ENCODE measurements at places on chromosomes 5 and 9.

DNA sequence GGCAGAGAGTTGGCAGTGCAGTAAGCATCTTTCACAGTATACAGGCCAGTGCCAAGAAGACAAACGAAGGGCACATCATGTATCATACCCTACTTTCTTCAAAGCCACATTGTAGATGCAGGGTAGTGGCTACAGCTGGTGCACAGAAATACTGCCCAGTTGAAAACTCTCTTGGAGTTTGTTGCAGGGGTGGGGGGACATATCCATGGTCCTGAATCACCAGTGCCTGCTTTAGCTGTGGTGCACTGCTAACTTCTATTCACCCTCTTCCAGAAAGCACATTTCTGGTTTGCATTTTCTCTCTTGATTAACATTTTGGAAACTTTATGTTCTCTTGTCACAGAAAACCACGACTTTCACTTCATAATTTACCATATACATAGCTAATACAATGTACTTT is 196.6 kb downstream of the PAPPA start:
- no peak for DNase-seq

- DNase-seq, result no peak
These were observed 245.3 kb downstream of the GADD45G start for GRCh38 chr9:89850153-89850552.

GRCh38 chr5:149802008-149802680 is 72.0 kb downstream of the PPARGC1B start:
- no peak for DNase-seq

- DNase-seq, result no peak
These were observed 11.5 kb downstream of the FSD1L start for GRCh38 chr9:105459336-105459735.

- peak; percentile 7 for DNase-seq
These were observed 88.6 kb upstream of the AGXT2 start for GRCh38 chr5:35136386-35136785.

DNA sequence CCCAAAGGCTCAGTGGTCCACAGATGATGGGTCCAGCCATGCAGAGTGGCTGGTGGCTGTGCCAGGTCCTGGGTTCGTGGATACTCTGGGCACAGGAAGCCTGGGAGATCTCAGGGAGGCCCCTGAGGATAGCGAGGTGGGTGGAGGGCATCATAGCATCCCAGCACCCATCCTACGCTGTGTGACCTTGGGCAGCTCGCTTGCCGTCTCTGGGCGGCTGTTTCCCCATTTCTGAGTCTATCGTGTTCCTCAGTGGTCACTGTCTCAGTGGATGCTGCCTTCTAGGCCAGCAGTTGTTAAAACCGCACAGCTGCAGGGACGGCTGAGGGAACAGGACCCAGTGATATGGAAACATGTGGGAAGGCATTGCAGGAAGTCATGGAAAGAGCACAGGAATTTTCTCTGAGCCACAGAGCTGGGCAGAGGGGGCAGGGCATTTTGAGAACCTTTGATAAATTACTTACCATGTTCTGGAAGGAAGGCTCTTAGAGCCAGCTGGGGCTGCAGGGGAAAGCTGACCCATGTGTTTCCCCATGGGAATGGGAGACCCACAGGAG is 86.4 kb upstream of the COL5A1 start:
- DNase-seq, result no peak

DNA sequence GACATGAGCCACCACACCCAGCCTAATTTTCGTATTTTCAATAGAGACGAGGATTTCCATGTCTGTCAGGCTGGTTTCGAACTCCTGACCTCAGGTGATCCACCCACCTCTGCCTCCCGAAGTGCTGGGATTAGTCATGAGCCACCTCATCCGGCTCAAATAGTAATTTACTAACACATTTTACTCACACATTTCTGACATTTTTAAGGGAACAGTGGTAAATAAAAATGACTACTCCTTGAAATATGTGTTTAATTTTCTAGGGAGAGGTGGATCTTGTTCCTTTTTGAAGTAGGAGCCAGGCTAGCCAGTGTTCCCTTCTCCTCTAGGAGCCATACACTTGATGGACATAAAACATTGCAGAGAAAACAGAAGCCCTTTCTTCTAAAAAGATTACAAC is 55.2 kb upstream of the ERBIN start:
- no peak for DNase-seq

DNA sequence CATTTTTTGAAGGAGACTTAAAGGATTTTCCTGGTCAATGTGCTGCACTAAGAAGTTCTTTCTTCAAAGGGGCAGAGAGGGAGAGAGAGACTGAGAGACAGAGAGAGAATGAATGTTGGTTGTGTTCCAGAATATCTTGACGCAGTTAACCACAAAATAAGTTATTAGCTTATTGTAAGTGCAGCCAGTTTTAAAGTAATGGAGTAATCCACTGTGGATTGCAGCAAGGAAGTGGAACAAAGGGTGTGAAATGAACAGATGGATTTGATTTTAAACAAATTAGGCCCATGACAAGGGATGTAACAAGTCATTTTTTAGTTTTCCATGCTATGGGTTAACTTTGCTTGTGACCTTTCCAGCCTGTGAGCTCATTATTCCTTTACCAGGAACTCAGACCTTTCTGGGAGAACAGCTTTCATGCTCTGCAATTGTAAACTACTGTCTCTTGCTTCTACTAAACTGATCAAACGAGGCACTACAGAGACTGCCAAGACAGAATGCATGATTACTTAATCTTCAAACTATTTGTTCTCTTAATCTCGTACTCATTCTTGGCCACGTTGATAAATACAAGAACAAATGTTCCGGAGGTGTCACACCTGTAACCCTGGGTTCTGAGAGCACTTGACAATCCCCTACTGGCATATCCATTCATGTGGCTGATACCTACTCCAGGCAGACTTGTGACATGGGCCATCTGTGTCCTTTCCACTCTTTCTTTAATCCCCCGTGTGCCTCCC is 131.1 kb downstream of the TLE1 start:
- no peak for DNase-seq

GRCh38 chr9:107614765-107615164 is 125.2 kb upstream of the KLF4 start:
- DNase-seq, result no peak

- DNase-seq, result no peak
These were observed 75.4 kb downstream of the SLC38A9 start for GRCh38 chr5:55636683-55637082.

GRCh38 chr5:111927191-111927590 is 170.2 kb upstream of the NREP start:
- no peak for DNase-seq

DNA sequence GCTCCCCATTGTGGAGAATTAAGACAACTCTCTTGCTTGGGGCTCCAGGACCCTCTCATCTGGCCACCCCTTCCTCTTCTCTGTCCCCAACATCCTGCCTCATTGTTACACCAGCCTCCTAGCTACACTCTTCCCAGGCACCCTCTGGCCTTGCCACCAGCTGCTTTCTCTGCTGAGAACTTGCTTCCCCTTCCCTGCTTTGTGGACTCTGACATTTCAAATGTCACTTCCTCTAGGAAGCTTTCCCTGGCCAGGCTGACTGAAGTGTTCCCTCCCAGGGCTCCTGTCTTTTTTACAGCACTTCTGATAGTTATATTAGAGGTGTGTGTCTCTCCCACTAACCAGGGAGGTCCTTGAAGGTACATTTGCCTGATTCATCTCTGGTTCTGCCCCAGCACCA is 194.0 kb upstream of the KLF4 start:
- no peak for DNase-seq

- no peak for DNase-seq
These were observed 36.8 kb upstream of the NEK6 start for GRCh38 chr9:124220946-124221451.

GRCh38 chr5:117201001-117201400 is 626.4 kb upstream of the SEMA6A start:
- DNase-seq, result no peak

DNA sequence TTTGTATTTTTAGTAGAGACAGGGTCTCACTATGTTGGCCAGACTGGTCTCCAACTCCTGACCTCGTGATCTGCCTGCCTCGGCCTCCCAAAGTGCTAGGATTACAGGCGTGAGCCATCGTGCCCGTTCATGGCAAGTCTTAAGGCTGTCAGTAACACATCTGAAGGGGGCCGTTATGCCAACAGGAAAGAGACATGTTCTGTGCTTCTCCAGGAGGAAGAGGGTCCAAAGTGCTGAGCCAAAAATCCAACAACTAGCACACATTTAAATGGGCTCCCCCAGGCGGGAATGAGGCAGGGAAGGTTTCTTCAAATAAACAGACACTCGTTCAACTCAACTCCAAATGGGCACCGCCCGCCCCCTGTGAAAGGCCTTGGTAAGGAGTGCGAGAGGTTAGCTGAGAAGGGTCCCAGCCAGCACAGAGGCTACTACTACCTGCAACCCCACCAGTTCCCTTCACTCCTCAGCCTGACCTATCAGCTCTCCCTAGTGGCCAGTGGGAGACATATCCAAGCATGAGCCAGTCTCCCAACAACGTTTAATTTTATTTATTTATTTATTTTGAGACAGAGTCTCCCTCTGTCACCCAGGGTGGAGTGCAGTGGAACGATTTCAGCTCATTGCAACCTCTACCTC is 84.1 kb upstream of the DMRT1 start:
- no peak for DNase-seq

GRCh38 chr9:106035806-106036205 is 341.5 kb downstream of the TMEM38B start:
- no peak for DNase-seq

DNA sequence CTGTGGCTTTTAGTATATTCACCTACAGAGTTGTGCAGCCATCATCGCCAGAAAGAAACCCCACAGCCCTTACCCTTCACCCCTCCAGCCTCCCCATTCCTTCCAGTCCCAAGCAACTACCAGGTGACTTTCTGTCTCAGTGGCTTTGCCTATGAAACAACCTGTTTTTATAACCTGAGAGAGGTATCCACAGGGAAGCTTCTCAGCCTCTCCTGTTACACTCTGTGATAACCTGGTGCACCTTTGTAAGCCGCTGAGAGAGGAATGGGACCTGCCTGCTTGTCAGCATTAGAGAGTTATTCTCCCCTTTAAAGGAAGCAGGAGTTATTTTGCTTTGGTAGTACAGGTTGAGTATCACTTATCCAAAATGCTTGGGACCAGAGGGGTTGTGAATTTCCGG is 93.6 kb downstream of the TRIO start:
- DNase-seq, result no peak

DNA sequence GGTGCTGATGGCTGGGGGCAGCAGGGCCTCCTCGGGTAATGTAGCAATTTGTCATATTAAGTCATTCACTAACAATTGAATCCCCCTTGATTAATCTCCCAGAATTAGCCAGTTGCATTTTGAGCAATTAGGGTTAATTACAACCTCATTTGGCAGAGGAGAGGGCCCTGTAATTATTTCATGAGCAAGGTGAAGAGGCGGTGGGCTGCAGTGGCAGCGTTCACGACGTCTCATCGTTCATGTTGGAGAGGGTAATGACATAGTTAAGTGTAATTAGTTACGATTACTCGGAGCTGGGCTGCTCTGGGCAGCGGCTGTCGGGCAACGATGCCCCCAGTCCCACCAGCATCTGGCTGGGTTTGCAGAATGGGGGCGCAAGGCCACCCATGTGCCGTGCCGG is 46.0 kb downstream of the NEK6 start:
- no peak for DNase-seq

DNA sequence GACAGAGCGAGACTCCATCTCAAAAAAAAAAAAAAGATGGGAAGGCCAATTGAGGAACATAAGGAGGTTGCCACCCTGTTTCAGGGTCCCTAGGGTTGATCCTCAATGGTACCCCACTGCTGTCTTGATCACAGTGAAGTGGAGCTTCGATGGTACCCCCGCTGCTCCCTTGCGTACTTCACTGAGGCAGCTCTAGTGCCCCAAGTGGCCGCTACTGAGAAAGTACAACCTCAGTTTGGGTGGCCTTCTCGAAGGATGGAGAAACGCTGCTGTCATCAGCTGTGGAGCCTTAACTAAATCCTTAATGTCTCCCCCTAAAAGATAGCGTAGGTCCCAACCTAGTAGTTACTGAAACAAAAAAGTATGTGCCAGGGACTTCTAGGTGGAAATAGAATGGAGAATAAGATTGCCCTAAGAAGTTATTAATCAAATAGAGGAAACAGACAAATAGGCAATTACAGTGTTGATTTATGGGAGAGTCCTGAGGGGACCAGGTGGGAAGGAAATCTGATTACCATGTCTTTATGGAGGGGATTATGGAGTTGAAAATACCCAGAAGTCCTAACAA is 6.3 kb downstream of the TESK1 start:
- DNase-seq, result peak; percentile 33

DNA sequence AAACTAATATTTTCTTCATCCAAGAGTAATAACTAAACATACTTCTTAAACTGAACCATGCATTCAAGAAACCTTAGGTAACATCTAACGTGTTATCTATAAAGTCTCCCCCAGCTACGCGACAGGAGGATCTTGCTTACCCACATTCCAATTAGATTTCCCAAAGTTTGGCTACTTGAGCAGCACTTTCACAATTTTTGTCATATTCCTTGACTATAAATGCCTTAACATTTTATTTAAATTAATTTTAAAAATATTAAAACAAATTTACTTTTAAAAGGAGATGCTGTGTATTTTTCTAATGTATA is 25.3 kb upstream of the IFNE start:
- DNase-seq, result no peak

- no peak for DNase-seq
These were observed 248.3 kb downstream of the COX7C start for GRCh38 chr5:86866036-86866435.

DNA sequence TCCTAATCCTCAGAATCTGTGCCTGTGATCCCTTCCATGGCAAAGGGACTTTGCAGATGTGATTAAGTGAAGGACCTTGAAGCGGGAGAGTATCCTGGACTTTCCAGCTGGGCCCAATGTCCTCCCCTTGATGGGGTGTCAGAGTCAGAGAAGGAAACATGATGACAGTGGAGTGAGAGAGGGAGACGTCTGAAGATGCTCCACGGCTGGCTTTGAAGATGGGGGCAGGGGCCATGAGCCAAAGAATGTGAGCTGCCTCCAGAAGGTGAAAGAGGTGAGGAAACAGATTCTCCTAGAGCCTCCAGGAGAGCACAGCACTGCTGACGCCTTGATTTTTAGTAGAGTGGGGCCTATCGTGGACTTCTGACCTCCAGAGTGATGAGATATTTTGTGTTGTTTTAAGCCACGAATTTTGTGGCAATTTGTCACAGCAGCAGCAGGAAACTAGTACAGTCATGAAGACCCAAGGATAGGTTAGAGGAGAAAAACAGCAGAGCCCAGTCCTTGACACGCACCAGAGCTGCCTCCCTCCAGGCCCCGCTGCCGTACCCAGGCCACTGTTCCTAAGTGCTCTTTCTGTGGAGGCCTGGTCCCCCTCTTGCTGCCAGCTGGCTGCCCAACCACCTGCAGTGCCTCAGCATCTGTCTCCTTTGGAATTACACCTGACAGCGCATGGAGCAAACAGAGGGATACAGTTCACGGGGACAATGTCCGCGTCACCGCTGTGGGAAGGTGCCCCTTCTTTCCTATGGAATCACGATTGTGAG is 78.1 kb downstream of the MACROH2A1 start:
- no peak for DNase-seq

Data from stimulated activated CD8-positive, alpha-beta memory T cell treated with anti-CD3 and anti-CD28 coated beads, Interleukin-4, amount 100 ng/mL, for 24 hours (primary cell).